COR-L47 (cell line): ENCODE measurements at places on chromosomes 7 and 10.
A peak's percentile ranks its signal among the peaks of the same experiment; 100 is the strongest.

DNA sequence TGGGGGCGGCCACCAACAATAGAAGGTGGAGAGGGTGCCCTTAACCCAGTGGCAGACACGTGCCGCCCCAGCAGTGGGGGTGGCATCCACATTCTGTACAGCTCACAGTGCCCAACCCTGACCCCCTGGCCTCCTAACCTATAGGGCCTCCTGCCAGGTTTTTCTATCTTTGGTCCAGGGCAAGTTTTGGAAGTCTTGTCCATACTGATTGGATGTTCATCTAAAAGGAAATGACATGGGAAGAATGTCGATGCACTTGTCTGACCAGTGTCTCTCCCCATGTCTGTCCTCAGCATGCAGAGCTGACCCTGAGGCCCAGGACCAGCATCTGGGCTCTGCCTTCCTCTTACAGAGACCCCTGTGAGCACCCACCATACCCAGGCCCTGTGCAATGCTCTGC, 32.3 kb upstream of the ANTXRL start:
- no peak for DNase-seq

GRCh38 chr7:66631471-66631870, 2.8 kb downstream of the KCTD7 start:
- DNase-seq = no peak

DNA sequence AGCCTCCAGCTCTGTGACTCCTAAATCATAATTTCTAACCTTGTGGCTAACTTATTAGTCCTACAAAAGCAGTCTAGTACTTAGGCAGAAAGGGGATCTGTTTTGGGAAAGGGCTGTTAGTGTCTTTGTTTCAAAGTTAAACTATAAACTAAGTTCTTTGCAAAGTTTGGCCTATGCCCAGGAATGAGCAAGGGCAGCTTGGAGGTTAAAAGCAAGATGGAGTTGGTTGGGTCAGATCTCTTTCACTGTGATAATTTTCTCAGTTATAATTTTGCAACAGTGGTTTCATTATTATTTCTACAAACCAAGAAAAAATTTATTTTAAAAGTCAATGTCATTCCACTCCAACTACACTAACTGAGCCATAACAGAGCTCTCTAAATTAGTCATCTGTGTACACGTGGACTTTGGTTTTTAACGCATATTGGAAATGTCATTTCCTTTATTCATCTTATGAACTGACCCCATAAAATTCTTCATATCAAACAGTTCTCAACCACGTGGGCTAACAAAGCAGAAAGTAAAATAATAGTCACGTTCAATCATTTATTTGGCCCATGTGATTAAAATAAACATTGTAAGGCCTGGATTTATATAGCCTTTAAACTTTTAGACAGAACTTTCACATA, 143.2 kb upstream of the C7orf33 start:
- DNase-seq = no peak

DNA sequence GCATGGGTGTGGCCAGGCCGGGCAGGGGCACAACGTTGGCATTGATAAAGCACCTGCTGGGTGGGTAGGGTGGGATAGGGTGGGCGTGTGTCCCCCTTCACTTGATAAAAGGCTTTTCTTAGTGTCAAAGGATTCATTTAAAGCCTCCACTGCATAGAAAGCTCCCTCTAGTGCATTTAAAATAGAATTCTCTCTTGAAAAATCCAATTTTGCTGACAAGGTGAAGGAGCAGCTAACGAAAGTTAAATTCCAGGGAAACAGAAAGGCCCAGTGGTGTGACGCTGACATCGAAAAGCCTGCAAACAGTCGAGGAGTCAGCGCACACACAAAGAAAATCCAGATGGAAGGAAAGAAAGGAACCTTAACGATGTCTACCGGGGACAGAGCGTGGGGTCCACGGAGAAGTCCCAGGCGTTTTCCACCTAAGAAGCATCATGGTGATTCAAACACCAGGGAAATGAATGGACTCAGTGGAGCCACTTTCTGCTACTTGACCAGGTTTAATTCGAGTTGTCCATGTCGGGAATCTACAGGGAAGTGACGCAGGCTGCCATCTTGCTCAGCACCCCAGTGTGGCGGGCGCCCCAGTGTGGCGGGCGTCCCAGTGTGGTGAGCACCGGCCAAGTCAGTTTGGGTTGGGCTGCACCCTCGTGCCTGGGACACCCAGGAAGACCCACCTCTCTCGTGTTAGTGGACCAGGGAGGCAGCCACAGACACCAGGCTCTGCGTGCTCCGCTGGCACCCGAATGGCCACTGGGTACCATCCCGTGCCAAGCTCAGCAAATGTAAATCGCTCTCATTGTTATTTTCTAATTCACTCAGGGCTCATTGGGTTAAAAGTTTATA, 217.8 kb downstream of the DNAJB6 start:
- no peak for DNase-seq

- no peak for DNase-seq
Observed at GRCh38 chr10:51748959-51749358, 49.6 kb upstream of the CSTF2T start.

DNA sequence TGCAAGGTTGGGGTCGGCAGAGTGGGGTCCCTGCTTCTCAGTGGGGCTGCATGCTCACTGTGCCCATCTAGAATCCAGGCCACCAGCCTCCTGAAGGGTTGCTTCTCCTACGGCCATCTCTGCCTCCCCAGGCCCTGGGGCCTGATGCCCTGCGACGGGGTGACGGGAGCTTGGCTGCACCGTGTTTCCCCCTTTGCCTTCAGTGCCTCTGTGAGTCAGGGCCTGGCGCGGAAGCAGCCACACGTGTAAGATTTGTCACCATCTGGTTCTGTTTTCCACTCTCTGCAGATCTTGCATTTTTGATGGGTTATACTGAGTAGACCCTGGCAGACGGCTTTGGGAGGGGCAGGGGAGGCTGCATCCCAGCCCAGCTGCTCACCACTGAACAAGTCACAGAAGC, 7.2 kb downstream of the ADAMTS14 start:
- DNase-seq = no peak

- DNase-seq = no peak
Observed at GRCh38 chr10:43448742-43449141, 11.8 kb downstream of the ZNF487 start.

DNA sequence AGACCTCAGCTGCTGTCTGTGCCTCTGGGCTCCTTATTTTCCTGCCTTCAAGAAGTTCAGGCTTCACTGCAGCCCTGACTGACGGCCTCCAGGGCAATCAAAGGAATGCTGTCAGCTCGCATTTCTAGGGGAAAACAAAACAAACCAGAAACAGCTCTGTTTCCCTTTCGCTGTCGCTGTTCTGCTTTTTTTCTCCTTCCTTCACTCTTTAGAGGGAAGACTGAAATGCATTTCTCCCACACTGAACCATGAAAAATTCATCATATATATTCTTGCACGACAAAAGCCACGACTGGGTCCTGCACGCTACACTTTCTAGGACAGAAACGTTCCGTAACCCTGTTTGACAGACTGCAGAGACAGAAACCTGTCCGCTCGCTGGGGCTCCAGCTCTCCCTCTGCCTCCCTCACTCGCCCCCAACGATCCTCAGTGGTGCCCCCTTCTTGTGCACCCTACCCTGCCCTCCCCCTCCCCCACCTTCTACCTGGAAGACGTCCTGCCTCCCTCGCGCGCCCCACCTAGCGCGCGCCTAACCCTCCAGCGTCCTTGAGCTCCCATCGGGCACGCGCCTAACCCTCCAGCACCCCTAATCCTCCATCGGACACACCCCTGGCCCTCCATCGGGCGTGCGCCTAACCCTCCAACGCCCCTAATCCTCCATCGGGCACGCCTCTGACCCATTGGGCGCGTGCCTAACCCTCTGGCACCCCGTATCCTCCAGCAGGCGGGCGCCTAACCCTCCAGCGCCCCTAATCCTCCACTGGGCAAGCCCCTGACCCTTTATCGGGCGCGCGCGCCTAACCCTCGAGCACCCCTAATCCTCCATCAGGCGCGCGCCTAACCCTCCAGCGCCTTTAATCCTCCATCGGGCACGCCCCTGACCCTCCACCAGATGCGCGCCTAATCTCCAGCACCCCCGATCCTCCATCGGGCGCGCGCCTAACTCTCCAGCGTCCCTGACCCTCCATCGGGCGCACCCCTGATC, 37.1 kb downstream of the SVOPL start:
- no peak for DNase-seq

GRCh38 chr7:2253525-2254244, 11.7 kb downstream of the NUDT1 start:
- no peak for DNase-seq

GRCh38 chr10:43825984-43826383, 177.3 kb upstream of the ZNF32 start:
- no peak for DNase-seq

GRCh38 chr10:42790835-42791234, 8.2 kb downstream of the BMS1 start:
- DNase-seq = no peak

- DNase-seq = no peak
Observed at GRCh38 chr10:113108948-113109347, 158.9 kb downstream of the TCF7L2 start.

DNA sequence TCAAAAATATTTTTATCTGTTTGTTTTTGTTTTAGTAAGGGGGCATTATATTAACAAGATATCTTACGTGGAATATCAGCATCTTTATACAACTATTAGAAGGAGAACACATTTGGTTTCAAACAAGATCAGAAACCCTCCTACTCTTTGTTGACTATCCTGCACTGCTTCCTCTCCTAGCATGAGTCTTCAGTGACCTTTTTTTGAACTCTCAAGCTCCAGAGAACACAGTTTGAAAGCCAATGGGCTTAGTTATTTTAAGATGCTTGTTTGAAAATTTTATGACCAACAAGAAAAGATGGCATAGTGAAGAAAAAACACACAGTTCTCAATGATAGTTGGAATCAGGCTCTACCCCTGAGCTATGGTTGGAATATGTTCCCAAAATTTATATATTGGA, 37.2 kb upstream of the RTKN2 start:
- no peak for DNase-seq

GRCh38 chr7:20313626-20314025, 17.1 kb upstream of the ITGB8 start:
- no peak for DNase-seq

- DNase-seq = no peak
Observed at GRCh38 chr7:148633761-148634160, 43.2 kb downstream of the C7orf33 start.

DNA sequence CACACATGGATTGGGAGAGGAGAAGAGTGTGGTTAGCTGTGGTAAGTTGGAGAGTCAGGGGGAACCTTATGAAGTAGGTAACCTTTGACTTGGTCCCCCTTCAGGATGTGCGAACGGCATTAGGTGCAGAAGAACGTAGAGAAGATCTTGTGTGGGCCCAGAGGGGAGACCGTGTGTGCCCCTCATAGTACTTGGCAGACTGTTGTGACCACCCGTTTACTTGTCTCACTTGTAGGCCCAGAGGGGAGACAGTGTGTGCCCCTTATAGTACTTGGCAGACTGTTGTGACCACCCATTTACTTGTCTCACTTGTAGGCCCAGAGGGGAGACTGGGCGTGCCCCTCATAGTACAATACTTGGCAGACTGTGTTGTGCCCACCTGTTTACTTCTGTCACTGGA, 2.6 kb downstream of the GTPBP4 start:
- DNase-seq = no peak

DNA sequence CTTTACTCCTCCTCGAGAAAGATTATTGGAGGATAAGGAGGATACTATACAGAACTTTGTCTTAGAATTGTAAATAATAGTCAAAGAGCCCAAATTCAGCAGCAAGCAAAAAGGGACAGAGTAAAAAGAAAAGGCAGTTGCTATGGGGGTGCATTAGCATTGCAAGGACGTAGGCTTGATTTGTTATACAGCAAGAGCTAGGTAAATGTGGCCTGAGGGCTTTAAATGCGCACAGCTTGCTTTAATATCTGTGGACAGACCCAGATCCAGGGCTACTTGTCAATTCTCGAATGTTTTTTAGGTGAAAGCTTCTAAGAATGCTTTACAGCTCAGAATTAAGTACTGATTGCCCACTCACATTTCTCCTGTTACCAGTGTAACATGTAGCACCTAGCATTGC, 58.5 kb downstream of the CELF2 start:
- DNase-seq = no peak

DNA sequence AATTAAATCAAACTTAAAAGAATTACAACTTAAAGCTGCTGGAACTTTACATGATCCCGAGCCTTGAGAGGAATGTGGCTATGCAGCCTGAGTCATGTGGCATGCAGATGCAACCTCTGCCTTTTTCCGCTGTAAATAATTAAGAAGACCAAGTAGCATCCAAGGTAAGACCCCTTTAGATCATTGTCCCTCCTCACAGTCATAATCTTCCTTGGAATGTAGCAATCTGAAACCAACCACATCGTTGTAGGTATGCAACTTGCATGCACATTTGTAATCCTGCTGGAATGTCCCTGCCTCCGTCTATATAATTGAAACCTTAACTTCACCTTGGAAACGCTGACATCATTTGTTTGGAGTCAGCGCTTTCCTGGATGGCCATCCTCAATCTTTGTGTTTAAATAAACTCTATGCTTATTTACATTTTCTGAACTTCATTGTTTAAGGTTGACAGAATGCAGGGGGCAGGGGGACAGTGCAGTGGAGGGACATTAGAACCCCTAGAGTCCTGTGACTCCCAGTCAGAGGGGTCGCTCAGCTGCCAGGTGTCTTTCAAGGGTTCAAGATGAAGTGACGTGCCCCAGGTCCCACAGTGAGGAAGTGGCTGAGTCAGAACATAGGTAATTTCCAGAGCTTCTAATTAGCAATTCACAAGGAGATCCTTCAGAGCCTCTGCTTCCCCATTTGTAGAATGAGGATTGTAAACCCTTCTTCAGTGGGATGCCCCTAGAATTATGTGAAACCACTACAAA, 110.7 kb downstream of the RALA start:
- peak; percentile 16 for DNase-seq

DNA sequence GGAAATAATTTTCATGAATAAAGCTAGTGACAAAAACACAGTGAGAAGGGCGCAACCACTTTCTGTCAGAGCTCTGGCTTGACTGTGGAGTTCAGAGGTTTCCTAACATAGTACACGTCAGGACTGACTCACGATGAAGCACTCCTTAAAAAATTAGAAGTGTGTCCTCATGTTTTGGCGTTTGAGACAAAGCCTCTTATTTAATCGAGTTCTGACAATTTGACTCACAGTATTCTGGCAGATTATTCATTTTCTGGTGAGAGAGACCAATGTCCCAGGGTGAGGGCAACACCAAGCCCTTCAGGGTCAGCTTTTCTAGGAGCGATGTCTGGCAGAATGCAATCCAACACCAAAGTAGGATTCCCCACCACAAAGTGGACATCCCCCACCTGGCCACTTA, 108.7 kb downstream of the DIP2C start:
- DNase-seq = no peak

DNA sequence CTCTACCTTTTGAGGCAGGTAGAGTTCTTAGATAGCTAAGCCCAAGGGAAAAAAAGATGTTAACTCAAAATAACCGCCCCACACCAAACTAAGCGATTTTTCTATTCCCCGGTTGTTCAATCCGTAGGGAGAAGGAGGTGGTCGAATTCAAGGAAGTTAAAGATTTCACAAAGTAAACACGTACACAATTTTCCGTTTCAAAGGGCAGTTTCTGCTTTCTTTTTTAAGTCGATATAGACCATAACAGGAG, 842 bp downstream of the KBTBD2 start:
- DNase-seq = no peak
